ENCODE measurements at places on chromosomes 12 and 14.
A peak's percentile ranks its signal among the peaks of the same experiment; 100 is the strongest.

DNA sequence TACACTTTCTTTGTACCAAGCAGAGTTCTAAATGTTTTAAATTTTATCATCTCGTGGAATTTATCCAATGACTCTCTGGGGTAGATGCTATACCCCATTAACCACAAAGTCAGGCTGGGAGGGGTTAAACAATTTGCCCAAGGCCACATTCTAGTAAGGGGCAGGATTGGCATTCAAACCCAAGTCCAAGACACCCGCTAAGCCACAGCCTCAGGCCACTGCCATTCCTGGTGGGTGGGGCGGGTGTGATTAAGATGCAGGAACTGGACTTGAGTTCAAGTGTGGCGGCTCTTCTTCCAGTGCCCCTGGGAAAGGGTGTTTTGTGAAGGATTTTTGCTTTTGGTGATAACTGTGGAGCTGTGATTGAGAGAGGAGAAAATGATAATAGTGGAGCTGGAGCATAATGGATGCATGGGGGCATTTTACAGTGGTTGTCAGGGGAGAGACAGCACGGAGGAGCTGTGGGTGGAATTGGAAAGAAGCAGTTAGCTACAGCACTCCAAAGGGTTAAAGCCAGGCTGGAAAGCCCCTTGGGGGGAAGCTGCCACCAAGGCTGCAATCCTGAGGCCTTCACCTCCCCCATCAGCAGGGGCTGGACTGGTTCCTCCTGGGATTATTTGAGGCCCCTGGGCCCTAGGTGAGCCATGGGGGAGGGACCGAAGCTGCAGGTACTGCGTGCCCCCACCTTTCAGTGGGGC is 1.0 kb upstream of the VRTN start:
- no peaks in the 10 kb centered on the region for H3K4me1 ChIP-seq
- H3K27ac ChIP-seq, result no peak overlapping the region
- DNase-seq, result no peak
- no peak overlapping the region for H3K4me3 ChIP-seq
- no peaks in the 10 kb centered on the region for H3K36me3 ChIP-seq

DNA sequence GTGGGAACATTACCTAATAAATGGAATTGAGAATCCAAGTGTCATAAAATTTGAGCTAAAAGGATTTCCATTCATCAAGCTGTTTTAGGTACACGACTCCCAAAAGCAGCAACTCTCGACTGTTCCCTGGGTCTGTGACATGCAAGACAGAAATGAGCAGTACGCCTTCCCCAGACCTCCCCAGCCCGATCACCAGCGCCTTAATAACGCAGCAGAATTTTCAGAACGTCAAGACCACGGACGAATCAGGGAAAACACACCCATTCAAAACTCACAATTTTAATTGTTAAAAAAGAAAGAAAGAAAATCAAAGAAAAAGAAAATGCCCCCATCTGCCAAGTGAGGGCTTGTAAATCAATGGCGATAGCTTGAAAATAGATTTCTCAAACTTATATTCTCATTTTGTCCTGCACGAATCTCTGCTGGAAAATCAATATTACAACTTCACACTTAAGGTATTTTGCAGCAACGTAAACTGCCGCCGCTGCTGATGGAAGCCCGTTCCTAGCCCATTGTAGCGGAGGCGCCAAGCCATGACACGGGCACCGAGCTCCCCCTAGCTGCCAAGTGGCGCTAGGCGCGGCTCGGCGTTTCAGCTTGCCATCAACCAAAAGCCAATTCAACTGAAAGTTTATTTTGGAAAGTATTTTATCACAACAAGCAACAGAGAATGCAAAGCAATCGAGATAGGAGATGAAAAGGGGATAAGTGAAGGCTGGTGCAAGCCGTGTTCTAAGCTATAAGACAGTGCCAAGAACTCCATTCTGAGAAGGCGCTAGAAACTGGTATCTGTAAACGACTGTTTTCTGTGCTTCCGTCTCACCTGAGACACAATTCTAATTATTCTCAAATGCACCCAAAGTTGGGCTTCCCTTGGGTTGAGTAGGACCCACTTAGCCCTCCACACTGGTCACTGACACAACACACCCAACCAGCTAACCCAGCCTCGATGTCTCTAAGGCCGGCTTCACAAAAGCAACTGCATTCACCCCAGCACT is 5.5 kb downstream of the BCL11B start:
- DNase-seq, result peak; percentile 21
- peak overlapping the region; percentile 13 for H3K4me3 ChIP-seq
- H3K36me3 ChIP-seq, result no peaks in the 10 kb centered on the region

GRCh38 chr12:27762757-27763156 is 17.3 kb upstream of the KLHL42 start:
- H3K4me1 ChIP-seq, result no peaks in the 10 kb centered on the region
- DNase-seq, result no peak
- H3K4me3 ChIP-seq, result no peak overlapping the region
- no peaks in the 10 kb centered on the region for H3K36me3 ChIP-seq
- no peaks in the 10 kb centered on the region for H3K27me3 ChIP-seq

GRCh38 chr14:89033756-89034155 is 209.3 kb downstream of the TTC8 start:
- H3K36me3 ChIP-seq, result no peaks in the 10 kb centered on the region
- no peak overlapping the region for H3K4me3 ChIP-seq
- DNase-seq, result no peak
- no peak overlapping the region for H3K27ac ChIP-seq

GRCh38 chr12:92717202-92717601 is 14.4 kb downstream of the PLEKHG7 start:
- DNase-seq, result no peak
- H3K4me3 ChIP-seq, result no peak overlapping the region
- H3K27ac ChIP-seq, result no peak overlapping the region
- no peaks in the 10 kb centered on the region for H3K36me3 ChIP-seq

- H3K27ac ChIP-seq, result no peak overlapping the region
- no peaks in the 10 kb centered on the region for H3K4me1 ChIP-seq
- no peak for DNase-seq
- no peak overlapping the region for H3K4me3 ChIP-seq
- H3K27me3 ChIP-seq, result no peaks in the 10 kb centered on the region
- no peaks in the 10 kb centered on the region for H3K36me3 ChIP-seq
Measured at GRCh38 chr14:103177376-103177775, 54.1 kb downstream of the TNFAIP2 start.

Data from thoracic aorta (tissue), 2 donors.